GM04503 (cell line): ENCODE measurements at places on chromosomes 6 and 20.
A peak's percentile ranks its signal among the peaks of the same experiment; 100 is the strongest.

DNA sequence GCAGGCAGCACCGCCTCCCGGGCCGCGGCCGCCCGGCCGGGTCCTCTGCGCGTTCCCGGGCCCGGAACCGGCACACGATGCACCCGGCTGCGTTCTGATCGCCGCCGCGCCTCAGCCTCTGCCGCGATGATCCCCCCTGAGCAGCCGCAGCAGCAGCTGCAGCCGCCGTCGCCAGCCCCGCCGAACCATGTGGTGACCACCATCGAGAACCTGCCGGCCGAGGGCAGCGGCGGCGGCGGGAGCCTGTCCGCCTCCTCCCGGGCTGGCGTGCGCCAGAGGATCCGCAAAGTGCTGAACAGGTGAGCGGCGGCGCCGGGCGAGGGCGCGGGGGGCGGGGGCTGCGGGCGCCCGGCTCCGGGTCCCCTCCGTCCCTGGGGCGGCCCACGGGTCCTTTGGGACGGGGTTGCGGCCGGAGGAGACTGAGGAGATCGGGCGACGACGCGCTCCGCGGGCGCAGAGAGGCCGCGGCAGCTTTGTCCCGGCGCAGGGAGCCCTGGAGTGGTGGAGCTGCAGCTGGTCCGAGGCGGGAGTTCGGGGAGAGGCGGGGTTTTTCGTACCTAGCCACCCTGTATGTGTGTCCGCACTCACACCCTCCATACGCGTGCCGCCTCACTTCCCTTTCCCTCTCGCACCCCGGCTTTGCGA is 659 bp downstream of the SLC35F1 start:
- DNase-seq: no peak

DNA sequence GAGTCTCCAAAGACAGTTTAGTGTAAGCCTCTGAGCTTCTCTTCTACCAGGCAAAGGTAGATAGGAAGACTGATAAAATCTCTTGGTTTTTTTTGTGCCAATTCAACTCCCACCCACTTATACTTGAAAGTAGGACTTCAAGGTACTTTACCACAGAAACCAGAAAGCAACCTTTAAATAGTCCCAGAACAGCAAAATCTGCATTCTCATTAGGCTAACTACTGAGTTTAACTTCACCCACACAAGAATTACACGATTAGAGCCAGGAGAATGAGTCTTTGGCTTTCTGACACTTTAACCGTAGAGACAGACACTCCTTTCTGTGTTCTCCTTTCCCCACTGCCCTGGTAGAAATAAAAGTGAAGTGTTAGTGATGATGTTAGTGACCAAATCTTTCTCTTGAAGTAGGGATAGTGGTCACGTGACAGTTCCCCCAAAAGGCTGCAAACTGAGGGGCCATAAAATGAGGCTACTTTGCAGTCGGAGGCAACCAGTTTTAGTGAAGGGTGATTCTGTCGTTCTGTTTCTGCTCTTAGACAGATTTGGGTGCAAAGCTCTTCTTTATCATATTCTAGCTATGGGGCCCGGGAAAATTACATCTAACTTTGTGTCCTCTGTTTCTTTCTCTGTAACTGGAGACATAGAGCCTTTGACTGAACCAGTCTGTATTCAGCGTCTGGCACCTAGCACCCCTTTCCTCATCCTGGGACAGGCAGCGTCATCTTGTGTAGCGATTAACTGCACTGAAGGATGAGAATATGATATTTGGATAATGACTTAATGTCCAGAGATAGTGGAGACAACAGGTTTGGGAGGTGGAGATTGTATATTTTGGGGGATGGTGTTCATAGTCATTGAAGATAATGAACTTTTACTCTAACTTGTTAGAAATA is 206.4 kb upstream of the CITED2 start:
- DNase-seq: no peak

- no peak for DNase-seq
Observed at GRCh38 chr6:152458648-152459644, 178.2 kb downstream of the SYNE1 start.

DNA sequence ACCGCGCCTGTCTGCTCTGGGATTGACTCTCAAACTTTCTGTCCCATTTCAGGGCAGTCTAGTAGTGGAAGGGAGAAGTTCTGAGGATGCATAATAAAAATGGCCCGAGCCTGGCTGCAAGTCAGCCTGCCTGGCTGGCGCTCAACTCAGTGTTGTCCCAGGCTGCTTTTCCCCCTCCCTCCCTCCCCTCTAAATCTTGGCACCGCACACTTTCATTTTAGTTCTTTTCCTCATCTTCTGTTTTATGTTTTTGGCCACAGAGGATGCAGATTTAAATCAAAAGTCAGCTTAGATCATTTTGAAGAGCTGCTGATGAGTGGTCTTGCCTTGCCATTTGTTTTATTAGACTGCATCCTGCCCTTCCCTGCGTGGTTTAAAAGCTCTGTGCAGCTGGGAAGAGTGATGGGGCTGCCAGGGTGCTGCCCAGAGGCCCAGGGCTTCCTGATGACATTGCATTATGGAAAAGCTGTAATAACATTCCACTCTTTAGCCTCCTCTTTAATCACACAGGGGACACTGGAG is 6.5 kb upstream of the UQCC2 start:
- no peak for DNase-seq

- DNase-seq: no peak
Observed at GRCh38 chr20:60246751-60247150, 288.5 kb downstream of the CDH26 start.

DNA sequence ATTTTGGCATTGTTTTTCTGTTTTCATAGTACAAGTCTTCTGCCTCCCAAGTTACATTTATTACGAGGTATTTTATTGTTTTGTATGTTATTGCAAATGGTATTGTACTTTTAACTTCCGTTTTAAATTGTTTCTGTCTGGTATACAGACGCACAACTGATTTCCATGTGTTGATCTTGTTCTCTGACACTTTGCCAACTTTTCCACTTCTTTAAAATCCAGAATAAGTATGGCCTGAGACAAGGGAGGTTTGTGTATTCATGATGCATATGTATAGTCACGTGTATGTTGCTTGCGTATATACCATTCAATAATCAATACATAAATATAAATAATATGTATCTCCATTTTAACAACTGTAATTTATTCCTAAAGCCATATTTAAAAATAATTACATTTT is 41.2 kb downstream of the THBS2 start:
- DNase-seq: no peak

DNA sequence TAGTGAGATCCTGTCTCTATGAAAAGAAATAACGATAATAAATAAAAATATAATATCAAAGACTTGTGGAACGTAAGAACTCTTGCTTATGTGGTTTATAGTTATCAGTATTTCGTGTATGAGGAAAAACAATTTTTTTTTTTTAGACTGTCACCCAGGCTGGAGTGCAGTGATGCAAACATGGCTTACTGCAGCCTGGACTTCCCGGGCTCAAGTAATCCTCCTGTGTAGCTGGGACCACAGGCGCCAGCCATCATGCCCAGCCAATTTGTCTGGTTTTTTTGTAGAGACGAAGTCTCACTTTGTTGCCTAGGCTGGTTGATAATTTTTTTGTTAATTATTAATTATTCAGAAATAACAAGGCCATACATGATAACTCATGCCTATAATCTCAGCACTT is 18.6 kb upstream of the CDK19 start:
- DNase-seq: no peak

- peak; percentile 59 for DNase-seq
Observed at GRCh38 chr20:33647603-33648395, 14.3 kb upstream of the C20orf144 start.

DNA sequence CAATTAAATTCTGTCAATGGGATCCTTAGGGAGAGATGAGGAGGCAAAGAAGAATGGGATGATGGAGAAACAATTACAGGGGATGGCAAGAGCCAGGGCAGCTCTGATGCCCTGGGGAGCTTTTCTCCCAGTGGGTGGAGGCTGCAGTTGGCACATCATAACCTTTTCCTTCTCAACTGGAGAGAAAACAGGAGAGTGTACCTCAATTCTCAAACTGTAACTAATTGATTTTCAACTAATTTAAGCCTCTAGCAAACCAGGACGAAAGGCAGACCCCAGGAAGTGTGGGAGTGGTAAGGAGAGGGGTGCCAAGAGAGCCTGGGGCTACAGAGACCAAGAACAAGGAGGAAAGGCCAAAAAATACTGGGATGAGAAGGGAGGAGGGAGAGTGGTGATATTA is 5.7 kb downstream of the BMP5 start:
- no peak for DNase-seq

DNA sequence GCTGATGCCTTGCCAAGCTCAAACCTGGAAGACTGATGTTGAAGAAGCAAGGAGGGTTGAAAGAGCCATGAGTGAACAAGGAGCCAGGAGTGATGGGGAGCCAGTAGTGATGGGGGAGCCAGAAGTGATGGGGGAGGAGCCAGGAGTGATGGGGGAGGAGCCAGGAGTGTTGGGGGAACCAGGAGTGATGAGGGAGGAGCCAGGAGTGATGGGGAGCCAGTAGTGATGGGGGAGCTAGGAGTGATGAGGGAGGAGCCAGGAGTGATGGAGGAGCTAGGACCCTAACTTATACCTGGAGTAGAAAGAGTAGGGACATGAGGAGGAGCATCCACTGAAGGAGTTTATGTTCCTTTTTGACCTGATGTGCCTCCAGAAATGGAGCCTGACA is 14.6 kb upstream of the CD93 start:
- DNase-seq: no peak

DNA sequence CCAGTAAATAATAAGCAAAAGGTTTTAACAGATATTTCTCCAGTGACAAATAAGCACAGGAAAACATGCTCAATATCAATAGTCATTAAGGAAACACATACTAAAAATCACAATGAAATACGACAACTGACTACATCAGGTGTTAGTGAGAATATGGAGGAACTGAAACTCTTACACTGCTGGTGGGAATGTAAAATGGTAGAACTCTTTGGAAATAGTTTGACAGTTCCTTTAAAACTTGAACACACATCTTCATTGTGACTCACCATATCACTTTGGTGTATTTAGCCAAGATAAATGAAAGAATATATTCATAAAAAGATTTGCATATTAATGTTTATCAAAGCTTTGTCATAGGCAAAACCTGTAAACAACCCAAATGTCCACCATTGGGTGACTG is 11.3 kb upstream of the MAP3K5 start:
- DNase-seq: no peak

GRCh38 chr6:44715188-44715587 is 327.7 kb downstream of the CDC5L start:
- DNase-seq: no peak

- DNase-seq: no peak
Observed at GRCh38 chr6:16570221-16570553, 191.1 kb downstream of the ATXN1 start.

GRCh38 chr6:32886681-32887383 is 32.8 kb downstream of the PSMB9 start:
- DNase-seq: peak; percentile 20

DNA sequence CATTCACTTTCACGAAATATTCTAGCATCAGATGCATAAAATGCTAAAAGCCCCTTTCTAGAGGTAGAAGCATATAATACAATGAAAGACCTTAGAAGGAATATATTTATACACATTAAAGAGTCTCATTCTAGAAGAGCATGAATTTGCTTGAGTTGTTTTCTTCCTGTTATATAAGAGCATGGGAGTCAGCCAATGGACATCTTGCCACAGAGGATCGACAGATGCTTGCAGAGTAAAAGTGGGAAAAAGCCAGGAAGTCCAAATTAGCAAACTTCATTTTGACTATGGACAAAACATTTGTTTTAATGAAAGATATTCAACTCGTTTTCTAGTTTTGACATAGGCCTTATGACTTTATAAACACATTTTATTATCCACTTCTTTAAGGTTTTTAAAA is 44.2 kb upstream of the RIPPLY2 start:
- DNase-seq: no peak

DNA sequence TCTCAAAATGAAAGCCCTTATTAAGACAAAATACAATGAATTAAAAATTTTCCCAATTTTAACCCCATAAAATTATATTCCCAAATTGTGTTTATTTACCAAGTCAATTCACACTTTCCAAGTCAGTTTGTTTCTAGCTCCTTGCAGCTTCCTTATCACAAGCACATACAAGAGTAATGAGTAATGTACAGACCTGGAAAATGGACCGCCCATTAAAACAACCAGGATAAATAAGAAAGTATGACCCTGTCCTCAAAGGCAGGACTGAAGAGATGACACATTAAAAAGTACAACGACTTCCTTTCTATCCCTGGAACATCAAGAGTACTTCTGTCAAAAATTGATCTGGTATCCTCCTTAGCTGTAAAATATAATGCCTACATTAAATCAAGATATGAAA is 47.1 kb upstream of the TMX4 start:
- DNase-seq: no peak

DNA sequence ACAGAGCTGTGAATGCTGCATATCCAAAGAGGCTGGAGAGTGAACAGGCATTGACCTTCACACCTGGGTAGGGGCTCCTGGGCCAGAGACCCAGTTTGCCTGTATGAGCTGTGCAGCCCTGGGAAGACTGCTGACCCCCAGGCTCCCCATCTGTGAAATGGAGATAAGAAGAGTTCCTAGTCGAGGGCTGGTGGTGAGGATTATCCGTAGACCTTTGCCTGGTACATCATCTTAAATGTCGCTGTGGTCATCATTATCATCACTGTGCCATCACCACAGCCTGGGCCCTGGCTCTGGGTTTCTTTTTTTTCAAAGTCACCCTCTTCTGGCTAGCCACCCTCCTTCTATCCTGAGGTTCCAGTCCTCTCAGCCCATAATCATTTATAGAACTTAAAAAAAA is 12.0 kb downstream of the AGPAT4 start:
- no peak for DNase-seq

DNA sequence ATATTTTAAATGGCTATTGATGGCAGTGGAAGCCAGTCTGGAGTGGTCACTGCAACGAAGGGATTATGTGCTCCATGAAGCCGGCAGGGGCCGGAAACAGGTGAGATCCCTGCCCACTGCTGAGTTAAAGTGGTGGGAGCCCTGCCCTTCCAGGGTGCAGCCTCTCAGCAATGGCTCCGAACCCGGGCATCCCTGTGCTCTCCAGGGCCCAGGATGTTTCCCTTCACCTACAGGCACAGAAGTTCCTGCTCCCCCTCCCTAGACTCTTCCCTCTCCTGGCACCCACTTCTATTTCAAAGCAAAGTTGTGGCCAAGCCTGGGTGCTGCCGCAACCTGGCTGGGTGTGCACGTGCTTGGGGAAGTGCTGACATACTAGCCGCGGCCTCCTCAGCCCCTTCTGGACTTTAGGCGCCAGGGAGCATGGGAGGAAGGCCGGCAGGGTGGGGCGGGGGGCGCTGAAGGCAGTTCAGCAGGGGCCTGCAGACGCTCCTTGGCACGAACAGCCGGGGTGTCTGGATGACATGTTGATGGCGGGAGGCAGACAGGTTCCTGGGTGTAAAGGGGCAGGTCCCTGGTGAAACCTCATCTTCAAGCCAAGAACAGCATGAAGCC is 452.3 kb downstream of the HTR1B start:
- DNase-seq: no peak

- DNase-seq: no peak
Observed at GRCh38 chr20:17650301-17651128, 31.5 kb downstream of the RRBP1 start.

DNA sequence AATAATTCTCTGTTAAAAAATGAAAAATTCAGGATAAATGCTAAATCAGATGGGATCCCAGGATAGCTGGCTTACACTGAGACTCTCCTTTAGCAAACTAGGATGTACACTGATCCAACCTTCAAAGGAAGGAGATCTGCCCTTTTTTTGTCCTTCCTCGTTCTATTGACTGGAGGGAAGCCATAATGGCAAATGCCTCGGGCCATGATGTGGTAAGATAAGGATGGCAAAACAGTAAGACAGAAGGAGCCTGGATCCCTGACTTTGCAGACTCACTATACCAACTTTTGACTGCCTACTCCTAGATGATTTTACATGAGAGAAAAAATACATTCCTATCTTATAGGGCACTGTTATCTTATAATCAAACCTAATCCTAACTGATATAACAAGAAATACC is 156.9 kb upstream of the BEND3 start:
- DNase-seq: no peak
